ENCODE measurements at places on chromosomes 11 and 22.
A peak's percentile ranks its signal among the peaks of the same experiment; 100 is the strongest.

DNA sequence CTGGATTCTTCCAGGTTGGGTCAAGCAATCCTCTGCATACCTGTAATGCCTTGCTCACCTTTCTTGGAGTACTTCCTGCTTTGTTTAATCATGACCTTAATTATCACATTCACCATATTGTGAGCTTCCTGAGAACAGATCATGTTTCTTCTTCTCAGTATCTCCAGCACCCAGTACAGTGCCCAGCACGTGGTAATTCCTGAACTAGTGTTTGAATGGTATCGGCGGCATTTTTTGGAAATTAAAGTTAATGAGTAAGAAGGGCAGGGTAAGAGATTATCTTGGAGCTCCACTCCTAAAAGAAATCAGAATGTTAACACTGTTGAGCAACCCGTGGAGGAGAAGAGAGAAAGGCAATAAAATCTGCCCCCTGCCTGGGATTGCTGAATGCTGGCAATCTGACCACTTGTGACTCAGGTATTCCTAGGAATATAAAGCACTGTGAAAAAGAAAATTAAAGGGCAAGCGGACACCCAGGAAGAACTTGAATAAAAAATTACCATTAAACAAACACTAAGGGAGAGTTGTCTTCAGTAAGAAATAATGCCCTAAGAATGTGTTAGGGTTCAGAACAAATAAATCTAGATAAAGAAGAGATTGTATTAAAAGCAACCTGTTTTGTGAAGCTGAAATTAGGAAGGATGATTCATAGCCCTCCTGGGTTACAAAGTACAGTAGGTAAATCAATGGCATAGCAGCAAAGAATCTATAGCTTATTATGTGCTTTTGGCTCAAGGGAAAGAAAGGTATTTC lies 92.9 kb downstream of the PDHX start:
- ATAC-seq: no peak

- no peak for ATAC-seq
Observed at GRCh38 chr22:40347300-40347699, 1.0 kb downstream of the ADSL start.

DNA sequence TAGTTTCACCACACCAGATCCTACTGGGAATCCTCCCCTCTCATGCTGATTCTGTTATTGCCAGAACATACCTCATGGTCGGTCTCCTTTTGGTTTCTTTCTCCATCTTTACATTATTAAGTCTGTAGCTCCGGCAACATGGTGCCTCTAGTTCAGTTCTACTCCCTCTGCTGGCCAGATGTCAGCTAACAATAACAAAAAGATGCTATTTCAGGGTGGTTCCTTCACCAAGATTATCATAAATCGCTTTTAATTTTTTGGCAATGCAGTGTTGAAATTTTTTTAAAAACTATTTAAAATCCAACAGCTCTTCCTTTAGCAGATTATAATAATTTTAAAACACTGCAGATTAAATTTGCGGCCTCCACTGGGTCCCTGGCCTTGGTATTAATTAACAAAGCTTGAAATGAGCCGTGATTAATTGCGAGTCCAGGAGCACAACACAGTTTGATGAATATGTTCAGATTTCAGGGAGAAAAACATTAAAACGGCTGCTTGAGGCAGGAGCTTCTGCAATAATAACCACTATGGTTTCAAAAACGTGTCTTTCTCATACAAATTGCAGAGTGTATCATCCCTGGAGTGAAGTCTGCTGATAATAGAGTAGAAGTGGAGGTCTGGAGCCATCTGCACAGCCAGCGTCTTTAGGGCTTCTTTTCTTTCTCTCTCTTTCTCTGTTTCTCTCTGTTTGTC lies 492.9 kb upstream of the KIRREL3 start:
- no peak for ATAC-seq

GRCh38 chr11:120522021-120522420 lies 10.5 kb downstream of the GRIK4 start:
- no peak for ATAC-seq

- no peak for ATAC-seq
Observed at GRCh38 chr11:69964247-69964643, 113.9 kb upstream of the ANO1 start.

GRCh38 chr11:43982421-43982820 lies 40.0 kb downstream of the C11orf96 start:
- ATAC-seq: no peak

- no peak for ATAC-seq
Observed at GRCh38 chr11:66176650-66177049, 91.8 kb upstream of the RAB1B start.

DNA sequence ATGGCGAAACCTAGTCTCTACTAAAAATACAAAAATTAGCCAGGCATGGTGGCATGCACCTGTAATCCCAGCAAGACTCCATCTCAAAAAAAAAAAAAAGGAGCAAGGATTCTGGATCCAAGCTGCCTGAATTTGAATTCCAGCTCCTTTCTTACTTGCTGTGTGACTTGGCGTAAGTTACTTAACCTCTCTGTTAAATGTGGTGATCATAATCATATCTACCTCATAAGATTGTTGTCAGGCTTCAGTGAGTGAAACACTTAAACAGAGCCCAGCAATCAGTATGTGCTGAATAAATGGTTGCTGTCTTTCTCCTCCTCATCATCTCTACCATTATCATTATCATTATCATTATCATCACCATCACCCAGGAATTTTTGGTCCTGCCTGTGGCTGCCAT lies 2.7 kb downstream of the MB start:
- no peak for ATAC-seq

DNA sequence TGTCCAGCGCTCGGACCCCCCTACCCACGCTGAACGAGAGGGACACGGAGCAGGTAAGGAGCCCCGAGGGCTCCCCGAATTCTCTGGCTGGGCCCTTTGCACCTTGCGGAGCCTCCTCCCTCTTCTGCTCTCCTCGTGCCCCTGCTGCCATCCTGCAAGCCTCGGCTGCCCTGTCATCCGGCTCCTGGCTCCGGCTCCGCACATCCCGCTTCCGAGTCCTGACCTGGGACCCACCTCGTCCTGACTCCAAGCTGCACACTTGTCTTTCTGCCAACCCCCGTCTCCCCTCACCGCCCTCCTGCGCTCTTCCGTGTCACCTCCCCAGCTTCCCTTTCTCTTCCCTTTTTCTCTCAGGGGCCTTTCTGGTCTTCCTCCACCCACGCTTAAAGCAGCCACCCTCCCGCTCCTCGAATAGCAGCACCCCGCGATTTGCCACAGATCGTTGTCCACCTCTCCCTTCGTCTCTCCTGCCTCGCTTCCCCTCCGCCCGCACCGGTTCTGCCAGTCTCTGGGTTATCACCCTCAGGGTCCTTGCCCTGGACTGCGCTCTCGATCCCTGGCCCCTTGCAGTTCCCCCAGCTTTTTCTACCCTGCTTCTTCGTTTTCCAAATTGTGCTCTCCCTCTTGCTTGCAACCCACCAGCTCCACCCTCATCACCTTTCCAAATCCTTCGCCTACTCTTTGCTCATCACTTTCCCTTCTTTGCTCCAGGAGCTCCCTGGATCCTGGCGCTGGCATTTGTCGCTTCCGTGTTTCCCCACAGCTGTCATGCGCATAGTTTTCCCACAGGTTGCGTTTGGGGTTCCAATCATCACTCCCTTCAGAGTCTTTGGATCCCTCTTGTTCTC lies 822 bp downstream of the MARK2 start:
- no peak for ATAC-seq

- no peak for ATAC-seq
Observed at GRCh38 chr11:43835104-43835503, 45.5 kb upstream of the ALKBH3 start.

DNA sequence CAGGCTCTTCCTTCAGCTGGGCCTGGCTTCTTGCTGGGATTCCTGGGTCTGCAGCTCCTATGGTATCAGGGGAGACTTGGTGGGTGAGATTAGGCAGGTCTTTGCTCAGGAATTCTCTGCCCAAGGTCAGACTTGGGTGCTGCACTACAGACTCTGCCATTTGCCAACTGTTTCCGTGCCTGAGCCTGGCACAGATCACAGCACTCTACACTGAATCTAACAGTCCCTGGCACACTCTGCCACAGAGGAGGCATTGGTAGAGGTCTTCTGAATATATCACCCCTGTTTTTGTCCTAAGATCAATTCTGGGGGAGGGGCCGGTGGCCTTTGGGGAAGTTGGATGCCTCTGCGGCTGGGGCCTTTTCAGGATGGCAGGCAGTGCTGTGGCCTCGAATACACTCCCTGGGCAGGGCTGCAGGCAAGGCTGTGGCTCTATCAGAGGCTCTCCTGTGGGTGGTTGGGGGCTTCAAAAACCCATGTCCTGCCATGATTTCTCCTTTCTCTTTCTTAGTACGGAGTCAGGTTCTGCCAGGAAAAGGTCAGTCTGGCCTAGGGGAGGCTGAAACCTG lies 115.0 kb upstream of the NARS2 start:
- no peak for ATAC-seq

DNA sequence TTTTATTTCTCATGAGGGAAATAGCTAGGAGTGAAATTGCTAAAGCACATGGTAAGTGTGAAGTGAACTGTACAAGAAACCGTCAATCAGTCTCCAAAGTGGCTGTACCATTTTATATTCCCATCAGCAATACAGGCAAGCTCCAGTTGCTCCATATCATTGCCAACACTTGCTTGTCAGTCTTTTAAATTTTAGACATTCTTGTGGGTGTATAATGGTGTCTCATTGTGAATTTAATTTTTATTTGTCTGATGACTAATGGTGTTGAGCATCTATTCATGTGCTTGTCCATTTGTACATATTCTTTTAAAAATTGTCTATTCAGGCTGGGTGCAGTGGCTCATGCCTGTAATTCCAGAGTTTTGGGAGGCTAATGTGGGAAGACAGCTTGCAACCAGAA lies 34.1 kb upstream of the SMCO4 start:
- ATAC-seq: no peak

DNA sequence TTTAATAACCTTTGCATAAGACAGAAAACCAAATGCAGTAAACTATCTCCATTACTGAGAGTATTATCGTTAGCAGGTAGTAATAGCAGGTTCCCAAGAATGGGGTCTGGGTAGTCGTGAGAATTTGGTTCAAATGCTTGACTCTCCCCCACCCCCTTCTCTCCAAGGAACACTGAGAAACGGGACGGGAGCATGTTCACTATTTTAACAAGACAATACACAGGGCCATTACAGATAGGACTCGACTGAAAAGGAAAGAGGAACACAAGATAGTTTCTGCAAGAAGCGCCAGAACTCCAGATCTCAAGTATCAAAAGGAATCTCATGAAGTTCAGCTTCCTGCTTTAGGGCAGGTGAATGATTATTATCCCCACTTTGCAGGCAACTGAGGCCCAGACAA lies 27.0 kb downstream of the KMT5B start:
- no peak for ATAC-seq

DNA sequence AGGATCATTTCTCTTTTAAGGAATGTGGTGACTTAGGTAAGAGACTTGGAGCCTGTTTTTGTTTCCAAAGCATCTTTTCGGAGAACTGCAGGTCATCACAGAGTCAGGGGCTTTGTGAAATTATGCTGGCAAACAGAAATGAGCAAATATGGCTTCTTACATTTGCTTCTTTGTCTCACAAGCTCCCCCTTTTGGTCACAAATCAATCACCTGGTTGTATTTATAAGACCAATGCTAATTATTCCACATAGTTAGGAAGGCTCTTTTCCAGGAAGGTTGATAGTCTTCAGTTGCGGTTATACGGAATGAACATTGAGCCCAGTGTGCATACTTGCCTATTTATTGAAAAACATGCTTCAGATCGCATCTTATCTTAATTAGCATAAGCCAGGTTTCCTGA lies 34.6 kb upstream of the CEP126 start:
- no peak for ATAC-seq

DNA sequence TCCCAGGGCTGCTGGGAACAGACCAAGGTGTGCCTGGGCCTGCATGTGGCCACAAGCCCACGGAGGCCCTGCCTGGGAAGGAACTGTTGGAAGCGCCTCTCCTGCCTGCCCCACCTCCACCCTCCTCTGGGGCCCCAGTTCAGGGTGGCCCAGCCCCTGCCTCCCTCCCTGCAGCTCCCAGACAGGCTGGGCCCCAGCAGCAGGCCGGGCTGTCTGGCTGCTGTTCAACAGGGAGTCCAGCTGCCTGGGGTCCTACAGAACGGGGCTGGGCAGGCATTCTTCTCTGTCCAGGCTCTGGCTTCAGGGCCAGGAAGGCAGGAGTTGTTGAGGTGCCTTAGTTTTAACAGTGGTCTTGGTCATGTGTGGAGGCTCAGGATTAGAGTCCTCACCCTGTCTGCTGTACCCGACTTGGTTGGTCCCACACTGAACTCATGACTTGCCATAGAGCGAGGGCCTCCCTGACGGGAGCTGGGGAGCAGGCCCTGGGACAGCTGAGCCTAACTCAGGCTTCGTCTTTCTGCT lies 11.8 kb downstream of the PRDM11 start:
- ATAC-seq: peak; percentile 49

GRCh38 chr11:78210000-78210608 lies 21.4 kb downstream of the USP35 start:
- ATAC-seq: no peak

GRCh38 chr11:73029403-73029802 lies 112.7 kb downstream of the FCHSD2 start:
- ATAC-seq: no peak

- ATAC-seq: no peak
Observed at GRCh38 chr11:31656051-31656450, 146.5 kb downstream of the ELP4 start.

- ATAC-seq: no peak
Observed at GRCh38 chr11:121455115-121455514, 2.3 kb upstream of the SORL1-AS1 start.

GRCh38 chr11:69515271-69516245 lies 34.1 kb downstream of the LINC01488 start:
- no peak for ATAC-seq

- no peak for ATAC-seq
Observed at GRCh38 chr11:116563712-116564047, 209.1 kb downstream of the BUD13 start.

GRCh38 chr11:78377625-78378418 lies 39.8 kb downstream of the GAB2 start:
- no peak for ATAC-seq

- ATAC-seq: no peak
Observed at GRCh38 chr22:32123657-32124056, 35.4 kb downstream of the C22orf42 start.

DNA sequence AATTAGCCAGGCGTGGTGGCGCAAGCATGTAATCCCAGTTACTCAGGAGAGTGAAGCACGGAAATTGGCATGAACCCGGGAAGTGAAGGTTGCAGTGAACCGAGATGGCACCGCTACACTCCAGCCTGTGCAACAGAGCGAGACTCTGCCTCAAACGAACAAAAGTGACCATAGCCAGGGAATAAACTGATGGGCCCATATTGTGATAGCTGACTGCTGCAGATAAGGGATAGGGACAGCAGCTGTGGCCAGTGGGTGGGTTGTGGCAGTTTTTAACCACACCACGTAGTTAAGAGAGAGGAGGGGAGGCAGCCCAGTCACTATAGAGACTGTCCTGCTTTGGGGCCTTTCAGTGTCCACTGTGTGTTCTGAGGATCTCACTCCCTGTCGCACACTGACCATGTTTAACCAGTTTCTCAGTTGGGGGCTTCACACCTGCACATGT lies 58.9 kb downstream of the PISD start:
- ATAC-seq: no peak
